ENCODE measurements at places on chromosomes 3 and 15.

DNA sequence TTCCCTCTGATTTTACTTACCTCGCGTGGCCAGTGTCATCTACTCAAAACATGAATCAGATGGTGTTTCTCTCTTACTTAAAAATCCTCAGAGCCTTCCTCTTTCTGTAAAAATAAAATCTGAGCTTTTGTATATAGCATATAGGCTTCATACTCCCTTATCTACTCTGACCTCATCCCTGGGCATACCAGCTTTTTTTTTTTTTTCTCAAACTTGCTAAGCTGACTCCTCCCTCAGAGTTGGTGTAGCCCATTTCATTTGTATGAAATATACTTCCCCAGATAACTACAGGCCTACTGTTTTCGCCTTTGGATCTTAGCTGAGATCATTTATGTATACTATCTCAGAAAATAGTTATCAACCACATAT, 648.9 kb upstream of the ALCAM start:
- no peaks in the 10 kb centered on the region for H3K27me3 ChIP-seq
- H3K4me1 ChIP-seq: no peaks in the 10 kb centered on the region
- H3K27ac ChIP-seq: no peak overlapping the region

DNA sequence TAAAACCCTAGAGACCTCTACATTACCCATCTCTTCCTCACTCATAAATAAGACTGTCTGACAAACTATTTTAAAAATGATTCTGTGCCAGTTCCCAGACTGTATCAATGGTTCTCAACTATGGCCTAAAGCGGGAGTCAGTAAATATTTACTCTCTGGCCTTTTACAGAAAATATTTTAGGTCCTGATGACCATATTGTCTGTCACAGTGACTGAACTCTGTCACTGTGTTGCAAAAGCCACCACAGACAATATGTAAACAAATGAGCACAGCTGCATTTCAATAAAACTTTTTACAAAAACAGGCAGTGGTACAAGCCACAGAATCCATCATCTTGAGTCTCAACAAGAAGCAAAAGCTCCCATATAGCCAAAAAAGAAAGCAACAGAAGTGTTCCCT, 45.4 kb downstream of the PLOD2 start:
- no peaks in the 10 kb centered on the region for H3K27me3 ChIP-seq
- no peak overlapping the region for H3K27ac ChIP-seq
- H3K4me3 ChIP-seq: no peak overlapping the region

GRCh38 chr3:126376444-126376843, 18.3 kb upstream of the CFAP100 start:
- no peaks in the 10 kb centered on the region for H3K36me3 ChIP-seq
- DNase-seq: peak; percentile 27
- no peak overlapping the region for H3K27ac ChIP-seq
- no peaks in the 10 kb centered on the region for H3K27me3 ChIP-seq

DNA sequence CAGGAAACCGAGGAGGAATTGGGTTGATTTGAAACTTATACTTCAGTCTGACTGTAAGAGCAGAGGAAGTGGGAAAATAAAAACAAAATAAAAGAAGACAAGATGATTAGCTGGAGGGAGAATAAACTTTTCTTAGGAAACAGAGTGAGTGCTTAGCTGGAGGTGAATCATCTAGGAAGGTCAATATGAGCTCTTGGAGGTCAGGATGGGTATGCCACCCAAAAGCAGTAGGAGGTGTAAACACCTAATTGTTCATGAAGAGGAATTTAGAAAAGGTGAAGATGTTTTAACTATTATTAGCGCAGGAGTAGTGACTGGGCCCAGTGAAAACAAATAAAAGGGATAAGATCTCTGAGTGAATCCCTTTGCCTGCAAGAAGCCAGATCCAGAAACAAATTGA, 39.9 kb upstream of the ARL14 start:
- H3K4me1 ChIP-seq: no peaks in the 10 kb centered on the region
- no peaks in the 10 kb centered on the region for H3K27me3 ChIP-seq
- DNase-seq: no peak
- H3K4me3 ChIP-seq: no peak overlapping the region
- H3K36me3 ChIP-seq: no peaks in the 10 kb centered on the region

DNA sequence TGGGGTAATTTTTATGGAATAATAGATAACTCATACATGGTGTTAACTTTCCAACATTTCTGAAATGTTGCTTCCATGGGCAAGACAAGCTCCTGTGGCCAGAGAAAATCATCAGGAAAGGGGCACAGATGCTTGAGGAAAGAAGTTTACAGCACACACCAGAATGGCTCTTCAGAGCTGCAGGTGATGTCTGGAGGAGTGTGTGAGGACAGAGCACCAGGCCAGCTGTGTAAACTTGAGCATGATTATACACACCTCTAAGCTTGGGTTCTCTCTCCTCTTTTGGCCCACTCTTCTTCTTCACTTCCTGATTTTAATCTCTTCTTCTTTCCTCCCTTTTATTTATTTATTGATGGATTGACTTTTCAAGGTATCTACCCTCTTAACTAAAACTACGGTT, 676.0 kb downstream of the GRM7 start:
- no peak overlapping the region for H3K27ac ChIP-seq
- H3K36me3 ChIP-seq: no peaks in the 10 kb centered on the region
- DNase-seq: no peak
- no peak overlapping the region for H3K4me3 ChIP-seq
- no peaks in the 10 kb centered on the region for H3K27me3 ChIP-seq

- H3K27me3 ChIP-seq: no peaks in the 10 kb centered on the region
- no peaks in the 10 kb centered on the region for H3K36me3 ChIP-seq
- DNase-seq: no peak
- peak overlapping the region; percentile 61 for H3K4me3 ChIP-seq
- H3K4me1 ChIP-seq: no peaks in the 10 kb centered on the region
- no peak overlapping the region for H3K27ac ChIP-seq
Observed at GRCh38 chr15:55741833-55742497, 987 bp downstream of the PRTG start.

DNA sequence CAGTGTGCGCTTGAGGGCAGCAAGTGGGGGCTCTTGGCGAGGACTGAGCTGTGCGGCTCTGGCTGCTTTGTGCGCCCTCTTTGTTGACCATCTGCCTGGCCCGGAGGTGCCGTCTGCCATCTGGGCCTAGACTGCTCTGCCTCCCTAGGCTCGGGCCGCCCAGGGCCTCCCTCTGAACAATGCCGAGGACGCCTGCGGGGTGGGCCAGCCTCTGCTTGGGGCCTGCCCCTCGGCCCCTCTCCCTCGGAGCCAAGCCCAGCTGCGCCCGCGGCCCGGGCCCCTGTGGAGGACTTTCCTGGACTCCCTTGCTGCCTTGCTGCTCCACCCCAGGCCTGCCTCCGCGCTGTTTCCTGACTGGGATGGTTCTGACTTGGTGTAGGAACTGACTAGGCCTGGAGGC, 31.9 kb upstream of the SPSB4 start:
- no peaks in the 10 kb centered on the region for H3K36me3 ChIP-seq
- DNase-seq: no peak
- H3K27me3 ChIP-seq: no peaks in the 10 kb centered on the region
- no peak overlapping the region for H3K4me3 ChIP-seq

- H3K4me1 ChIP-seq: no peaks in the 10 kb centered on the region
- no peak overlapping the region for H3K27ac ChIP-seq
- no peak for DNase-seq
- no peaks in the 10 kb centered on the region for H3K27me3 ChIP-seq
- H3K4me3 ChIP-seq: no peak overlapping the region
Observed at GRCh38 chr3:15795651-15796308, 2.0 kb downstream of the ANKRD28 start.

DNA sequence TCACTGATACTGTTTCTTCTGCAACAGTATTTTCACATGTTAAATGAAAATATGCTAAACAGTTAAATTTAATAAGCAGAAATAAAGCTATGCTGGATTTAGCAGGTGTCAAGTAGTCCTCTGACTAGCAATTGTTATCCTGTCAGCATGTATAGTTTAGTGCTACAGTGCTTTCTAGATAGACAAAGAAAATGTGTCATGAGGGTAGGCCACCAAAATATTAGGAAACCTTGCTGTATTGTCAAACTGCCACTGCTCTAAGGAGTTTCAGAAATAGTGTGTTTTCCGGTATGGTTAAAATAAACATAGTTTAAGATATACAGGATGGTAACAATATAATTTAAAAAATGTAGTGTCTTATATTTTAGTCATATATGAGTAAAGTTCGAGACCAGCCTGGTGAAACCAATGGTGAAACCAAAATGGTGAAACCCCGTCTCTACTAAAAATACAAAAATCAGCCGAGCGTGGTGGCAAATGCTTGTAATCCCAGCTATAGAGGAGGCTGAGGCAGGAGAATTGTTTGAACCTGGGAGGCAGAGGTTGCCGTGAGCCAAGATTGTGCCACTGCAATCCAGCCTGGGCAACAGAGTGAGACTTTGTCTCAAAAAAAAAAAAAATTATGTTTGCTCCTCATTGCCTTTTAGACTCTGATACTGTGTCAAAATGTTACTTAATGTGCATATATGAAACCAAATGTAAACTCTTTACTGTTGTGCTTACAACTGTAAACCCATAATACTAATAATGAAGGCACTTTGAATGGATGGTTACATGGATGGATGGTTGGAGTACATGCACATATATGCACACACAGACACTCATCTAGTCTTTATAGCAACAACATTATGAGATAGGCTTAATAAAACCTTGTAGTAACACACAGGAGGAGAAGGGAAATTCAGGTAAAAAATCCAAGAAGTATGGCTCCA, 204.8 kb downstream of the RSRC1 start:
- no peaks in the 10 kb centered on the region for H3K36me3 ChIP-seq
- no peaks in the 10 kb centered on the region for H3K4me1 ChIP-seq
- H3K4me3 ChIP-seq: no peak overlapping the region
- H3K27me3 ChIP-seq: no peaks in the 10 kb centered on the region
- no peak overlapping the region for H3K27ac ChIP-seq

- H3K27me3 ChIP-seq: no peaks in the 10 kb centered on the region
- H3K27ac ChIP-seq: no peak overlapping the region
- no peak overlapping the region for H3K4me3 ChIP-seq
- DNase-seq: peak; percentile 48
- H3K4me1 ChIP-seq: no peaks in the 10 kb centered on the region
- H3K36me3 ChIP-seq: no peaks in the 10 kb centered on the region
Observed at GRCh38 chr3:113151461-113152031, 59.8 kb upstream of the BOC start.

GRCh38 chr15:24682002-24682401, 6.4 kb downstream of the NPAP1 start:
- no peaks in the 10 kb centered on the region for H3K36me3 ChIP-seq
- no peak for DNase-seq
- no peak overlapping the region for H3K4me3 ChIP-seq
- no peaks in the 10 kb centered on the region for H3K4me1 ChIP-seq
- no peaks in the 10 kb centered on the region for H3K27me3 ChIP-seq

GRCh38 chr3:171829841-171830517, 13.2 kb upstream of the TMEM212 start:
- no peak overlapping the region for H3K27ac ChIP-seq
- no peaks in the 10 kb centered on the region for H3K36me3 ChIP-seq

GRCh38 chr3:58708116-58708791, 41.7 kb upstream of the FAM3D start:
- DNase-seq: no peak
- H3K4me3 ChIP-seq: no peak overlapping the region
- no peaks in the 10 kb centered on the region for H3K4me1 ChIP-seq
- H3K36me3 ChIP-seq: no peaks in the 10 kb centered on the region
- no peaks in the 10 kb centered on the region for H3K27me3 ChIP-seq
- no peak overlapping the region for H3K27ac ChIP-seq

DNA sequence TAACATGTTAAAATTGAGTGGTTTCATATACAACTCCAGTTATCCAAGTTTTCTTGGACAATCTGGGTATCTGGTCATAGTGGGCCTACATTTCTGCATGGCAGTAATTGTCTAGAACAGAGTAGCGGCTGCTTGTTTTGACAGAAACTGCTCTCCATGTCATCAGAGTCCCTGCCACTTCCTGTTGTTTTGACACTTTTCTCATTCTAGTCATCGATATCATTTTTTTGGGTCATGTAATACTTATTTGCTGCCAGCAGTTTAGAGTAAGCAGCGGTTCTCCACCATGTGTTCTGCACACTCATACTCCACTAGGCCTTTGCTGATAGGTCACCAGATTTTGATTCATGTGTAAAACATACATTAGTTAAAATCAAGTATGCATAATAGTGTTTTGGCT, 81.5 kb downstream of the SLC25A26 start:
- no peak overlapping the region for H3K4me3 ChIP-seq
- no peak overlapping the region for H3K27ac ChIP-seq
- DNase-seq: no peak
- H3K36me3 ChIP-seq: no peaks in the 10 kb centered on the region
- H3K4me1 ChIP-seq: no peaks in the 10 kb centered on the region

GRCh38 chr3:61378311-61378710, 127.1 kb upstream of the FHIT start:
- H3K4me3 ChIP-seq: no peak overlapping the region
- H3K27ac ChIP-seq: no peak overlapping the region
- no peaks in the 10 kb centered on the region for H3K4me1 ChIP-seq
- H3K36me3 ChIP-seq: no peaks in the 10 kb centered on the region
- no peak for DNase-seq

DNA sequence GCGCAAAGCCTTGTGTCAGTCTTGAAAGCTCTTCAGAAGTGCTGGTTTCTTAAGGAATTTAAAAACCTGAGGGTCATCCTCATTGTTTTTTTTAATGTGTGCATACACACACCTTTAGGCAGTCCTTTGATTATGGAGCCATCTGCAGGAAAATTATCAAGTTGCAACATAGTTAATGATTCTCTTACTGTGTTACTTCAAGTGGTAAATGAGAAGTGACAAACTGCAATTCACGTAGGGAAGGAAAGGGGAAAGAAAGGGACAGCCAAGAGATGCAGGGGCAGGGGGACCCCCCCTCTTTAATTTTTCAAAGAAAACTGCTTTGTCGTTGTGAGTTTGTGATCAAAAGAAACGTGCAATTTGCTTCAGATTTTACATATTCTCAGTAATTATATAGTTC, 162.4 kb upstream of the CGNL1 start:
- no peaks in the 10 kb centered on the region for H3K27me3 ChIP-seq
- H3K4me1 ChIP-seq: peaks cover 2% of the 10 kb centered on the region
- H3K27ac ChIP-seq: no peak overlapping the region
- H3K36me3 ChIP-seq: no peaks in the 10 kb centered on the region
- DNase-seq: no peak

GRCh38 chr3:77256584-77257503, 216.9 kb downstream of the ROBO2 start:
- DNase-seq: no peak
- no peak overlapping the region for H3K4me3 ChIP-seq
- H3K4me1 ChIP-seq: no peaks in the 10 kb centered on the region
- H3K36me3 ChIP-seq: no peaks in the 10 kb centered on the region
